ENCODE measurements at places on chromosomes 1 and 21.

DNA sequence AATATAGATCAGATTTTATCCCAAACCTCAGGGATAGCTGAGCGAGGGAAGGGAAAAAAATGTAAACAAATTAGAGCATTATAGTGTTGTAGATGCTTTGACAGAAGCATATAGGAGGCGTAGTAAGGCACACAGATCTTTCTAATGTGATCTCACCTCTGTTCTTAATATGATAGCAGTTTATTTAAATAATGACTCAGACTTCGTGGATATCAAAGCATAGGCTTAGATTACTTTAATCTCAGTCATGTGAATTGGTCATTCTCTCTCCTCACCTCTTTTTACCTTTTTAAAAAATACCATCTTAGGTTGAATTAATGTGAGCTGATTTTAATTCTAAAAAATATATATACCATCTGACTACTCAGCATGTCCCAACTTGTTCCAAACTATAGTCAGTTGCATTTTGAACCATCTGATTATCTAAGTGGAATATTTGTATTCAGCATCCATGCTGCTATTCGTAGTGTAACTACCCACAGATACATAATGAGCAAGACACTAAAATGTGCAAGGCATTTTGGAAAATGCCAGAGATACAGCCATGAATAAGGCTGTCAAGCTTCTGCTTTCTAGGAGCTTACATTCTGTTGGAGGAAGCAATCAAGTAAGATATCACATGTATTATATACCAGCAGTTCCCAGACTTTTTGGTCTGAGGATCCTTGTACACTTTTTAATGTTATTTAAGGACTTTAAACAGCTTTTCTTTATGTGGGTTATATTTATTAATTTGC is 76.7 kb downstream of the OSBPL9 start:
- DNase-seq: no peak

GRCh38 chr1:3363023-3363422 is 91.4 kb upstream of the ARHGEF16 start:
- no peak for DNase-seq

DNA sequence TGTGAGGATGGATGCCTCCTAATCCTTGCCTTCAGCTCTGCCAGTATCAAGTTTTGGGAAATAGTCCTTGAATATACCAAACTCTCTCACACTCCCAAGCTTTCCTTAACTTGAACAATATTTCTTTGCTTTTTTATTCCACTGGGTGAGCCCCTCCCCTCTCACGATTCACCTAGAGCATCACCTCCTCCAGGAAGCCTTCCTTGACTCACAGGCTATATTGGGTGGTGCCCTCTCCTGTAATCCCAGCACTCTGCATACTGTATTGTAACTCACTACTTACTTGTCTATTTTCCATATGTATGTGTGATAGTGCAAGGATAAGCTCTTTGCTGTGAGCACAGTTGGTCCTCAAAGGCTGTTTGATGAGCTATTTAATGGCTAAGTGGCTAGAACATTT is 114.7 kb downstream of the PLXNA2 start:
- DNase-seq: no peak

- no peak for DNase-seq
These were observed 82.3 kb upstream of the SYT6 start for GRCh38 chr1:114235960-114236359.

DNA sequence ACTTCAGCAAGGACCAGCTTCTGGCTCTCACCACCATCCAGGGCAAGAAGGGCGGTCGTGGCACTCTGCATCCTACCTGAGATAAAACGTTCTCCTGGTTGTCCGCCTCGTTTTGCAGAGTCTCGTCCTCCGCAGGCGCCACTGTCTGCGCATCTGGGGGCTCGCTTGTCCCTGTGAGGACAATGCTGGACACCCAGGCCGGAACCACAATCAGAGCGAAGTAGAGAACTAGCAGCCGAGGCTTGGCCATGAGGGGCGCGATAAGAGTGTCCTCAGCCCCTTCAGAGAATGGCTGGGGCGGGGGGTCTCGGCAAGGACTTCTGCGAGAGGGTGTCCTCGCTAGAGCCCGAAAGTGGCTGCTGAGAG is 505 bp downstream of the OLFML2B start:
- DNase-seq: no peak

DNA sequence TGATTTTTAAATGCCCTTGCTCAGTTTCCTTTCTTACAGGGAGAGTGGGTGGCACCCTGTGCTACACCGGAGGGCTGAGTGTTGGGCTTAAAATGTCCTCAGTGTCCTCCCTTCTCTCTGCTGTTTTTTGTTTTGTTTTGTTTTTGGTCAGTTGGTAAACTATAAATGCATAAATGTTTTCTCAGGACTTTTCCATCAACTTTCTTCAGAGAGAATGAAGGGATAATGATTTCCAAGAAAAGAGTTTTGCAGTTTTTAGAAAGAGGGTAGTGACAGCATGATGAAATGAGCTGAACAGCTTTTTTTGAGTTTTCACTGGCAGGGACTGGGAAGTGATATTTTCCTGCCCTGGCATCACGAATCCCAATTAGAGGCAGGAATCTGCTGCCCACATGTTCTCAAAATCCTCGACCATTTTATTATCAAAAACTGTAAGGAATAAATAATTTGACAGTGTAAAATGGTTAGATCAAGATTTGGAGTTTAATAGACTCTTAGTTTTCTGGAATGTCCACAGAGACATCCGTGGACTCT is 15.2 kb downstream of the LAMC1 start:
- DNase-seq: no peak

DNA sequence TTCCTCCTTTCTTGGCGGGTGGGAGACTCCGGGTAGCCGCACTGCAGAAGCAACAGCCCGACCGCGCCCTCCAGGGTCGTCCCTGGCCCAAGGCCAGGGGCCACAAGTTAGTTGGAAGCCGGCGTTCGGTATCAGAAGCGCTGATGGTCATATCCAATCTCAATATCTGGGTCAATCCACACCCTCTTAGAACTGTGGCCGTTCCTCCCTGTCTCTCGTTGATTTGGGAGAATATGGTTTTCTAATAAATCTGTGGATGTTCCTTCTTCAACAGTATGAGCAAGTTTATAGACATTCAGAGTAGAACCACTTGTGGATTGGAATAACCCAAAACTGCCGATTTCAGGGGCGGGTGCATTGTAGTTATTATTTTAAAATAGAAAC is 2.5 kb downstream of the OLIG2 start:
- no peak for DNase-seq
